ENCODE measurements at places on chromosomes 11 and 22.

DNA sequence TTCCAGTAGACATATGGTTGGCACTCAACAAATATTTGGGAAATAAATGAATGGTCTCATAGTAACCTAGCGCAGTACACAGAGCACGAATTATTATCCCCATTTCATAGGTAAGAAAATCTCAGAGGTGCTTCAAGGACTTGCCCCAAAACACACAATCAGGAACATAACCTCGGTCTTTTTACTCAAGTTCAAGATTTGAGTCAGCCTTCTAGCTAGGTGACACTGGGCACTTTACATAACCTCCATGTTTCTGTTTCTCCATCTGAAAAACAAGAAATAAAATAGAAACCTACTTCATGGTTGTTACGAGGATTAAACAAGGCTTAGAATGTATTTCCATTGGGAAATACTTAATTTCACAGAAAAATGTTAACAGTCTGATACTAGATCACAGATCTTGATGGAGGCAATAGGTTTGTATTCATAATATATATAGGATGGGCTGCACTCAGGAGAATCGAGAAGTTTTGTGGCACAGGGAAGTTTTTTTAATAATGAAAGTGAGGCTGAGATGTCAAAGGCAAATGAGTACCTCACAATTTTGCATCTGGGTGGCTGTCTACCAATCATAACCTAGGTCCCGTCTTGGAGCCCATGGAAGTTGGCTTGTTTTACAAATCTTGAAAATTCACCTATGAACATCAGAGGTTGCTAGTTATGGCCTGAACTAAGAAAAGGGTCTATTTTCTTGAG, 147.4 kb upstream of the ZC3H12C start:
- no peak for DNase-seq

DNA sequence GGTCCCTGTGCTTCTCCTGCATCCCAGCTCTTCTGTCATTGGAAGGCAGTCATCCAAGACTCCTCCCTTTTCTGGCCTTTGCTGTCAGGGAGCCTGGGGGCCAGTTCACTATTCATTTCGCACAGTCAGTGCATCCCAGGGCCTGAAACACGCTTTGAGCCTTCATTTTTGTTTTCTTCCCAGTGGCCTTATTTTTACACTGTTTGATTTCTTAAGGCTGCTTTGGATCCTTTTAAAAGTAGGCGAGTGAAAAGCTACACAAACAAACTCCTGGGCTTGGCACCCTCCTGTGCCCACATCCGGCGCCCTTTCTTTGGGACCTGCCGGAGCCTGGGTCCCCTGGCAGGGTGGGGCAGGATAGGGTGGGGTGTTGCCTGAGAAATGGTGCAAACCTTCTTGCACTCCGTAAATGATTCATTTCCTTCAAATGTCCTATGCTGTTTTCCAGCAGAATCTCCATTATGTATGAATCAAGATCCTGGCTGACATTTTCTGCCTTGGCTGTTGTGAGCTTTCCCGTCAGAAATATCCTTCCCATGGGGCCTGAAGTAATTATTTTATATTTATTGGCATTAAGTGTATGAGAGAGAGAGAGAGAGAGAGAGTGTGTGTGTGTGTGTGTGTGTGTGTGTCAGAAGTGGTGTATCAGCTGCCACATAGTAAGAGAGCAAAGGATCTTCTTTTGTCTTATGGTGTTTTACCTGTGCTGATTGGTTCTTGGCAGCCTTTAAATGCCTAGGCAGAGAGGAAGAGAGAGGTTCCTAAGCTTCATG, 45.6 kb downstream of the BCR start:
- DNase-seq: no peak

GRCh38 chr11:7435176-7435575, 50.1 kb upstream of the OLFML1 start:
- DNase-seq: no peak

- DNase-seq: no peak
Measured at GRCh38 chr11:68436985-68437926, 23.3 kb upstream of the PPP6R3 start.

DNA sequence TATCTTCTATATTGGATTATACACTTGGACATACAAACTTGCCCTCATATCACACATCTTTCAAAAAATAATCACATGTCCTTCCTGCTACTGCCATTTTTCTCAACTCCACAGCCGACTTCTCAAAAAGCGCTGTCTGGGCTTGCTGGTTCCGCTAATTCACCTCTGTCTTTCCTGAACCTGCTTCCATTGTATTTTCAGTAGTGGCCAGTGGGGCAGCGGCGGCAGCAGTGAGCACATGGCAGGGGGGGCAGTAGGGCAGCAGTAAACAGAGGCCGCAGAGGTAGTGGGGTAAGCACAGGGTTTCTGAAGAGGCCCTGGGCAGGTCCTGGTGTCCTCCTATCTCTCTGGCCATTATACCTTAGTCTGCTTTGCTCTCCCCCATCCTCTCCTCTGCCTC, 126.3 kb downstream of the RRAS2 start:
- DNase-seq: no peak

GRCh38 chr22:19674129-19674928, 40.0 kb upstream of the SEPTIN5 start:
- no peak for DNase-seq
